ENCODE measurements at places on chromosomes 3 and 15.

GRCh38 chr15:96138985-96139384 is 191.5 kb upstream of the NR2F2 start:
- DNase-seq = no peak

- DNase-seq = no peak
Observed at GRCh38 chr15:47689660-47690059, 27.6 kb upstream of the SEMA6D start.

DNA sequence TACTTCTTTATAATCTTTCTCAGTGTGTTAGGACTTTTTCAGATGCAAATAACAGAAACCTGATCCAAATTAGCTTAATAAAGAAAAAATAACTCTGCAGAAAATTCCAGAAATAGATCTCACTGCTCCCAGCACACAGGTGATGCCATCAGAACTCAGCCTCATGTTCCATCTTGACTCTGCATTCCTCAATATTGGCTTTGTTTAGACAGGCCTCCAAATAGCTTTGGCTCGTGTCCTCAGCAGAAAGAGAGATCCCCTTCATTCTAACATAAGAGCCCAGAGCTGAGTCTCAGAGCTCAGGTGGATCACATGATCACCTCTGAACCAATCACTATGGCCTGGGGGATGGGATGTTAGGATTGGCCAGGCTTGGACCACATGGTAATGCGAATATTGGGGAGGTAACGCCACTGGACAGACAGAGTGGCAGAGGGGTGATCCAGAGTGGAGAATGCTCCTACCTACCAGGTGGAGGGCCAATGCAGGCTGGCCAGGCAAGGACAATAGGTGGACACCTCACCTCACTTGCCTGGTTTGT is 46.6 kb upstream of the TBC1D21 start:
- no peak for DNase-seq

DNA sequence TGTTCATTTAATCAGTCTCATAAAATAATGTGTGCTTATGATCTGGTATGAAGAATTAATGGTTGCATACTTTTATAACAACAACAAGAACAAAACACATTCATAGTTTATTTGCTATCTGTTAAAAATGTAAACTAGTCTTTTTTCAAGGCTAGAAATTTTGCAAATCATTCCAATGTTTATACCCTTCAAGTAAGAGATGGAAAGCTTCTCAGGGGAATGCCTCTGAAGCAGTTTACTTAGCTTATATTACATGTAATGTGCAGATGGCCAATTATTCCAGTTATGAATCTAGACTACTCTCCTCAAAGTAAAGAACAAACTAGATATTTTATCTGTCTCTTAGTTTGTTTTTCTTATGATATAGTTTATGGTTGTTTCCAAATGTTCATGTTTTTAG is 575.4 kb downstream of the NAALADL2 start:
- no peak for DNase-seq

- no peak for DNase-seq
Observed at GRCh38 chr3:185283374-185283935, 29.6 kb upstream of the EHHADH start.

- DNase-seq = no peak
Observed at GRCh38 chr15:65183865-65184159, 1.3 kb downstream of the CLPX start.

- DNase-seq = no peak
Observed at GRCh38 chr3:98766924-98767323, 3.8 kb downstream of the ST3GAL6 start.

DNA sequence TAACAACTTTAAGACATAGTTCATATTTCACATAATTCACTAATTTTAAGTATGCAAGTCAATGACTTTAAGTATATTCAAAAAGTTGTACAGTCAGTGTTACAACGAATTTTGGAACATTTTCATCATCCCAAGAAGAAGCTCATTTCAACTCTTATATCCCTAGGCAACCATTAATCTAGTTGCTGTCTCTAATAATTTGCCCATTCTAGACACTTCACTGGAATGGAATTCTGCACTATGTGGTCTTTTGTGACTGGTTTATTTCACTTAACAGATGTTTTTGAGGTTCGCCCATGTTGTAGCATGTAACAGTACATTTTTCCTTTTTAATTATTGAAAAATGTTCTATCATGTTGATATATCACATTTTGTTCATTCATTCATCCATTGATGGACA is 104.2 kb upstream of the SPRED1 start:
- DNase-seq = no peak

DNA sequence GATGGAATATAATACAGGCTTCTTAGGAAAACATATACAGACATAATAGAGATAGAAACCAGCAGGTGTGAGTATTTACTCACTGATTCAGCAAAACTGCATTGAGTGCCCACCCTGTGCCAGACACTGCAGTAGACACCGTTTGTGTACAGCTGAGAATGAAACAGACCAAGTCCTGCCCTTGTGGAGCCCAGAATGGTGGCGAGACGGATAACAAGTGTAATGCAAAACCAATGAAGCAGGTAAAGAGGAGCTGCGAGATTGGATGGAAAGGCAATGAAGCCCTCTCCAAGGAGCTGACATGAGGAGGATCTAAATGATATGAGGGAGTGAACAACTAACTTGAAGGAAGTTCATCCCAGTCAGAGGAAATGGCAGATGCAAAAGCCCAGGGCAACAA is 256.4 kb downstream of the MEX3B start:
- DNase-seq = no peak

DNA sequence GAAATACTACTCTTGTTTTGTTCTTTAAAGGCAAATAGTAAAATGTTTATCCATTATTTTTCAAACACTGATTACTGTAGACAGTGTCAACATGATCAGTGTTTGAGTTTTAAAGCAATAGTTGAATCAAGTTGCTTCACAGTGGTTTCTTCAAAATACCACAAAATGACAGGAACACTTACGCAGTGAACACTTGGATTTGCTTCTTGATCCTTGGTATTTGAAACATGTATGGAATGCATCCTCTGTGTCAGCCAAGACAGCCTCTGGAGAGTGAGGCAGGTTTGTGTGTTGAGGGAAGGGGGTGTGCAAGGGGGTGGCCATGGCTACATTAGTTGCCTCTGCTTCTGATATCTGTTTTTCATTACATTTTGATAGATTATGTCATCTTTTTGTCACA is 413.0 kb downstream of the RBMS3 start:
- no peak for DNase-seq

DNA sequence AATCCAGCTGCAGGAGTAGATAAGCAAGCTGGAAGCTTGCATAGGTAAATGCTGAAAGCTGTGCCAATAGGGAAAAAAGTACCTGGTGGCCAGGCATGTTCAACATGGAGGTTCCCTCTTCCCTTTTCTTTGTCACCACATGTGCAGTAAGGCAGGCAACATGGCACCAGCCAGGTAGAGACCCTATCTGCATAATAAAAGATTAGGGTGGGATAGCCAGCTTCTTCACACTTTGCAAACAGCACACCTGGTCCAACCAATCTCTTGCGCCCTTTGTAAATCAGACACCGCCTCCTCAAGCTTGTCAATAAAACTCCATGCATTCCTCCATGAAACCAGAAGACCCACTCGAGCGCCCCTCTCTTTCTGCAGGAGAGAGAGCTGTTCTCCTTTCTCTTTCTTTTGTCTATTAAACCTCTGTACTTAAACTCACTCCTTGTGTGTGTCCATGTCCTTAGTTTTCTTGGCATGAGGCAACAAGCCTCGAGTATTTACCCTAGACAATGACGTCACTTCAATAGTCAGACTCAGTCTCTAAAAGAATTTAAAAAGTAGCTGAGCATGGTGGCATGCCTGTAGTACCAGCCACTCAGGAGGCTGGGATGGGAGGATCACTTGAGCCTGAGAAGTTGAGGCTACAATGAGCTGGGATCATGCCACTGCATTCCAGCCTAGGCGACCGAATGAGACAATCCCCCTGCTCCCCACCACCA is 256.3 kb downstream of the SCAPER start:
- DNase-seq = no peak

DNA sequence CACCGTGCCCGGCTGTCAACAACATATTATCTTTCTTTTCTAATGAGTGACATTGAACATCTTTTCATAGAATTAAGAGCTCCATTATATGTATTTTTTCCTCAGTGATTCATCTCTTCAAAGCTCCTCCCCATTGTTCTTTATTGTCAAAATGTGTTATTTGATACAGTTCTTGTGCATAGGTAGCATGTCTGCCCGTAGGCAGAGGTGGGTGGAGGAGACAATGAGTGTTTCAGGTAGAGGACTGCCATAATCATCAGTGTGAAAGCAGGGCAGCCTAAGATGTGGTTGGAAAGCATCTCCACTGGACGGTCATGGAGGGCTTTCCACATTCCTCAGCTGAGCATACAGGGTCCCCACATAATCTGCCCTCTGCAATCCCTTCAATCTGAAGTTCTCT is 452.0 kb upstream of the MCTP2 start:
- no peak for DNase-seq

DNA sequence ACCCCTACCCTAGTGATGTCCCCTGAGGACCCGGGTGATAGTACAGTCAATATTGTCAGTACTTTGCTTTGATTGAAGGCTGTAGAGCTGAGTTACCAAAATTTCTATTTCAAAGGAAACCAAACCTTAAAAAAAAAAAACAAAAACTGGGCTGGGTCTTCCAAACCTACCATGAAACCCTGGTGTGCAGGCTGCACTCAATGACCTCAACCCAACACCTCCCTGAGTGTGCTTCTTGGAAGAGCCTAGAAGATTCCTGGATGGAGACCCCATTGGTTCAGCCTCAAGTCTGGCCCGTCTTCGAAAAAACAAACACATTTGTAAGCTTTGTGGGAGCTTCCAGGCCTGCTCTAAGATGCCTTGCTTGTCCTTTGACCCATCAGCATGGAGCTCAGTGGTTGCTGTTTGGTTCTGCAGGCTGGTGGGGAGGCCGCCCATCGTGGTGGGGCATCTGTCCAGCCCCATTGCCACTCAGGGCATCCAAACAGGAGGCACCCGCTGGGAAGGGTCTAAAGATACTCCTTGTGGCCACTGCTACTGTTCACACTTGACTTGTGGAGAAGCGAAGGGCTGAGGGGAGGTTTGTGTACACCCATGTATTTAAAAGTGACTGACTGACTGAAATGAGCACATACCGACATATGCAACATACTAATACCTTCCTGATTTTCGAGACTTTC is 32.2 kb downstream of the CRTAP start:
- DNase-seq = no peak

GRCh38 chr3:128491691-128491940 is 1.4 kb downstream of the GATA2 start:
- no peak for DNase-seq

DNA sequence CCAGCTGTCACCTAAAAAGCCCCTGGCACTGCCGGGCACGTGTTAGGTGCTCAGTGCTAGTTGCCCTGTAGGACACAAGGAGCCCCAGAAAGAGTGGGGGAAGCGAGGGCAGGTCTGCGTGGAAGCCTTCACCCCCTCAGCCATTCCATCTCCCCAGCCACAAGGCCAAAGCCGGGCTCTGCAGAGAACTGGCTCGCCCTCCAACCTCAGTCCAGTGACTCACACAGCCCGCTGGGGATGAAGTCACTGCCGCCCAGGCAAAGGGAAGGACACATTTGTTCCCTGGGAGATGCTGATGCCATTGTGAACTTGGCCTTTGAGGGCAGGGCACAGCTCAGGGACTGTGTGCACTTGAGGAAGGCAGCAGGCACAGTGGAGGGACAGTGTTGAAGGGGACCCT is 48.1 kb downstream of the IQSEC1 start:
- DNase-seq = no peak
